ENCODE measurements at places on chromosomes 2 and 18.

GRCh38 chr2:21229302-21229701, 105.5 kb downstream of the TDRD15 start:
- DNase-seq: no peak

GRCh38 chr18:68417166-68417799, 297.6 kb downstream of the TMX3 start:
- DNase-seq: no peak

- DNase-seq: no peak
Observed at GRCh38 chr18:809985-810642, 1.9 kb downstream of the YES1 start.

DNA sequence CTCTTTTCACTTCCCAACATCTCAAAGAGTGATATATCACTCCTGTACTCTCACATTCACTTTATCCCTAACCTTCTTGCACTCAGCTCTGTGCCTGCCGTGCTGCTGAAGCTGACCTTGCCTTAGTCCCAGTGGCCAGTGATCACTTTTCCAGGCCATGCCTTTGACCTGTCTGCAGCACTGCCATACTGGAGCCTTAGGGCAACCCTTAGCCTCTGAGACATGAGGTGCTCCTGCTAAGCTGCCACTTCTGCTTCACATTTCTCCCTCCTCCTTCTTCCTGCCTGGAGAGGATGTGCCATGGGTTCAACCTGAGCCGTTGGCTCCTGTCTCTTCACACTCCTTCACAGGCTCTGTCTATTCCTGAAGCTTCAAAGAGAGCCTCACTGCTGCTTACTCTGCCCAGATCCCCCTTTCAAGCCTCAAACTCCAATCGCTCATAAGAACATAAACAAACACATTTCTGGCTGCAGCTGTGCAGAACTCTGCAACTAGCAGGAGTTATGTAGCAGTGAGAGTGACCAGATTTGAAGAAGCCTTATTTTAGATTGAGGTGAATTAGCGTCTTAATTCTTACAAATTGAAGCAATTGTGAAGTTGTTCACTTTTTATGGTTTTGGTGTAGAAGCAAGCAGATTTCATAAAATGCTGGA, 716.2 kb upstream of the FANCL start:
- no peak for DNase-seq

GRCh38 chr2:74037379-74037860, 52.7 kb downstream of the TET3 start:
- no peak for DNase-seq

DNA sequence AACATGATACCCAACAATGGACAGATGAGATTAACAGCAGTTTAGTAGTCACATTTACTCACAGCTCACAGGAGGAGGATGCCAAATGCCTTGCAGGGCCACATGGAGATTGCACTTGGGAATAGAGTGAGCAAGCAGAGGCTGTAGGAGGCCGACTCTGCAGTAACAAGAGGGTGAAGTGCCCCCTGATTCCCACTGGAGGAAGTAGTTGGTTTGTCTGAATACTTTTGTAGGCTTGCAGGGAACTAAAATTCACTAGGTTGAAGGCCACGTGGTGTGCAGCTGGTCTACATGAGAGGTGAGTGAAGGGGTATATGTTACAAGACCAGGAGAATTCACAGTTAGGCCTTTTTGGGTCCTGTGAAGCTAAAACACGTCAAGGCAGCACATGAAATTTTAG, 419.3 kb upstream of the TNP1 start:
- no peak for DNase-seq

GRCh38 chr18:57940166-57940660, 103.8 kb upstream of the NEDD4L start:
- peak; percentile 67 for DNase-seq

DNA sequence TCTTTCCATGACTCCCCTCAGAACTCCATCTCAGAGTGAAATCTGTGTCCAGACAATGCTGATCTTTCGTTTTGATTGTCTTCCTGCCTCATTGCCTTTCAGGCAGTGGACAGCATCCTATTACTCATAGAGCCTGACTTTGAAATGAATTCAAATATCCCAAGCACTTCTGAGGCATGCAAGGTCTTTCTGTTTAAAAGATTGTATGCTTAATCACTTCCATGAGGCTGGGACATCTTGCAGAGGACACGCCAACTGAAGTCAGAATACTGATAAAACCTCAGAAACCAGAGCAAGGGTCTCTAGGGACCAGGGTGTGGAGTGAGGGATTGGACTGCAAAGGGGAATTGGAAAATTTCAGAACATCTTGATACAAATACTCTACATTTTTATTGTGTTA, 836.5 kb upstream of the ID2 start:
- DNase-seq: no peak

GRCh38 chr2:224573724-224574123, 11.4 kb downstream of the CUL3 start:
- DNase-seq: no peak

GRCh38 chr2:99877963-99878362, 264.4 kb downstream of the AFF3 start:
- no peak for DNase-seq

- no peak for DNase-seq
Observed at GRCh38 chr2:28055325-28055970, 164.9 kb downstream of the BABAM2 start.

DNA sequence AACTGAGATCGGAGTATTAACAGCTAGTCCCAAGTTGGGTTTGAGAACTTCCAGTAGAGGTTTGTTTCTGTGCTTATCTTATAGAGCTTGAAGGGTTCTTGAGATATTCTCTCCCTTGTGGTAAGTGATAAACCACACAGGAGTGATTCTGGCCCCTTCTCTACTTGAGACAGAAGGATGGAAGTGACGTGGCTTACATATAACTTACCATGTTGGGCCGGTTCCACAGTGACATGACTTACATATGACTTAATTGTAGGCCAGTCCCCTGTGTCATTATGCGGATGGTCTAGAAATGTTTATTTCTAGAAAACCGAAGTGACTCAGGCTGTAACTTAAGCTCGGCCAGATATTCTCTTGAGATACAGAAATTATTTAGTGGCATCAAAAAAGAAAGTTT, 62.7 kb downstream of the TRAPPC12 start:
- DNase-seq: no peak

DNA sequence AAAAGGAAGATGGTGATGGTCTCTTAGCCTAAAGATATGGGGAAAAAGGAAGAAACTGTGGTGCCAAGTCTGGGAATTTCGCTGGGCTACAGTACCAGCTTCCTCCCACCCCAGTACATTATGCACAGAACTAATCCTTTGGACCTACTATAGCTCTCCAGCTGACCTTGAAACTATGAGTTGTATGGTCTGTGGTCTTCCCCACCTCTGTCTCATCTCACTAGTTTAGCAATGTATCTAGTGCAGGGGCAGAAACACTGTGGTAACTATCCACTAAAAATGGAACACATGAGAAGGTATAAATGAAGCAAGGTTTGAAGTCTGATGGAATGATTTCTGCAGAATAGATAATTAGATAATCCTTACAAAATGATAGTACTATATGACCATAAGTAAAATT, 190.4 kb upstream of the CCDC150 start:
- no peak for DNase-seq

- DNase-seq: no peak
Observed at GRCh38 chr2:36459725-36460137, 104.2 kb downstream of the CRIM1 start.

DNA sequence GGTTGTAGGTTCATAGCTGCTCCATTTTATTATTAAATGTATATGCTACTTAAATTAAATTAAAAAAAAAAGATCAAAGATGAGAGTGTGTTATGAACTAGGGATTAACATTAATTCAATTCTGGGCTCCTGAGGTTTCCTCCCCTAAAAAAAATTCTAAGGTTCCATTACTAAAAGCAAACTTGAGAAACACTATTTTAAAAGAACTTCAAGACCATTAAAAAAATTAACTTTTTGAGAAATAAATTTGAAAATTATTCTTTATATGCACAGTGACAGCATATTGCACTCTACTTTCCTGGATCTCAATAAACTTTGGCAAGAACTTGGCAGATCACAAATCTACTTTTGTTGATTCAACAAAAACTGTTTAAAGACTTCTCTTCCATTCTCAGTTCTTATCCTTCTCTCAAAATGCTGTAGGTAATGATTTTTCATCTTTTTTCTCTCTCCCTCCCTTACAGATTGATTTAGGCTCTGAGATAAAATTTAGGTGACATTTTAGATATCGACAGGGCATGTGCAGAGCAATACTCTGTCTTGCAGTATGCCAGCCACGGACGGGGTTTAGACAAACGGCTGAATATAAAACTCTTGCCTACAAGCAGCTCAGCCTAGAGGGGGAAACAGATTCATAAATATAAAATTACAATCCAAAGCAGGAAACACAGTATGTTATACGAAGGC, 592 bp upstream of the MARS2 start:
- no peak for DNase-seq

- no peak for DNase-seq
Observed at GRCh38 chr2:6626401-6627012, 239.2 kb downstream of the CMPK2 start.

DNA sequence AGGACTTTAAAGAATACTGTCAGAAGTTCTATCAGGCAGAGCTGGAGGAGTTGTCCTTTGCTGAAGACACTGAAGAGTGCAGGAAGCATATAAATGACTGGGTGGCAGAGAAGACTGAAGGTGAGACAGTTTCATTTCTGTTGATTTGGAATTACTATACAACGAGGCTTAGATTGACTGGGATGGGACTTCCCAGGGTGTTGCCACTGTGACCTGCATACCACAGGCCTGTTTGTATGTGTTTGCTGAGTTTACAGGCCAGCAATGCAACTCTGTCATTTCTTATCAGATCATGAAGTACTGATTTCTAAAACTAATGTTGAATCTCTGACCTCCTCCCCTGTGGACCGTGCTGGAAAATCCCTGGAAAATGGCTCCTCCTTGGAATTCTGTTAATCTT, 11.8 kb downstream of the SERPINB8 start:
- no peak for DNase-seq

- no peak for DNase-seq
Observed at GRCh38 chr2:217573571-217573970, 429.2 kb downstream of the TNS1 start.

- no peak for DNase-seq
Observed at GRCh38 chr2:107281637-107282036, 395.7 kb upstream of the ST6GAL2 start.

DNA sequence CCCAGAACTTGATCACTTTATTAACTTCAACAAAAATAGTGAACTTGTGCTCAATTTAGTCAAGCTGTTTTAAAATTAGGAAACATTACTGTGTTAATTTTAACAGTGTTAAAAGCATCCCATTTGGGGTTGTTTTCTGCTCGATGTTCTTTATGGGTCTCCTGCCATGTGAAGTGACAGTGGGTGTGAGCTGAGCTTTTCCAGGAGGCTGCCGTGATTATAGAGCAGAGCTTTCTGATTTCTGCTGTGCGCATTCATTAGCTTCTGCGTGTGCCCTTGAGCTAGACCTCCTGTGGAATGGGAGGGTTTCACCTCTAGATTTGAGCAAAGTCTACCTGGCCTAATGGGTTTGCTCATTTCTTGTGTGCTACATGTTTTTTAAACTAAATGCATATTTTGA, 121.5 kb downstream of the WDSUB1 start:
- DNase-seq: no peak

- no peak for DNase-seq
Observed at GRCh38 chr2:69453475-69454129, 16.4 kb upstream of the NFU1 start.

DNA sequence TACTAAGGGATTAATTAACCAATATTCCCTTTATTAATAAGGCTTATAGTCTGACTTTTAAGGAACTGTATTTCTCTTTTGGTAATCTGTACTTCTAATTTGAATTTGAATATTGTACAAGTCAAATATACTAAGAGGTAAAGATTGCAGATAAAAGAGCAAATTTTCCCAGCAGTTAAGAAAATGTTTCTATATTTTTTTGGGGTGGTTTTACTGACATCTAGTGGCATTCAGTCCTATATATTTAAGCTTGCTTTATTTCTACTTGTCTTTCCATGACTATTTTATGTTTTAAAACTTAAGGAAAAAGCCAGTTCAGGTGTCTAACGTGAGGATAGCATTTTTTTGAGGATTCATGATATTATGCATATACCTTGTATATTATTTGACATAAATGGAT, 41.6 kb downstream of the TDRD15 start:
- no peak for DNase-seq

DNA sequence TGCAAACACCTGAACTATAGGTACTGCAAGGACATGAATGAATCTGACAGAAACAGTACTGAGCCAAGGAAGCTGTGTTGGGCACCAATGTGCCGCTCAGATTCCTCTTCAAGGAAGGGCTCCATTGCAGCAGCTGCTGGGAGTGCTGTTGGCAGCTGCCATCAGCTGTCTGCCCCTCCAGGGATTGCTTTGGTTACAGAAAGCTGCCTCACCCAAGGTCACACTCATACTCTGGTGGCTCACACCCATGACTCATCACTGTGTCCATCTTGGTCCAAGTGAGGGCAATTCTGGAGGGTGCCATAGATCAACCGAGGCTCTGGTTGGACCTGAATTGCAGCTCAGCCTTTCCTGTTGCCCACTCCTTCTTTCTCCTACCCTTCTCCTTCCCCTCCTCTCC, 24.4 kb upstream of the TRPM8 start:
- no peak for DNase-seq
